ENCODE measurements at places on chromosomes 16 and 17.

DNA sequence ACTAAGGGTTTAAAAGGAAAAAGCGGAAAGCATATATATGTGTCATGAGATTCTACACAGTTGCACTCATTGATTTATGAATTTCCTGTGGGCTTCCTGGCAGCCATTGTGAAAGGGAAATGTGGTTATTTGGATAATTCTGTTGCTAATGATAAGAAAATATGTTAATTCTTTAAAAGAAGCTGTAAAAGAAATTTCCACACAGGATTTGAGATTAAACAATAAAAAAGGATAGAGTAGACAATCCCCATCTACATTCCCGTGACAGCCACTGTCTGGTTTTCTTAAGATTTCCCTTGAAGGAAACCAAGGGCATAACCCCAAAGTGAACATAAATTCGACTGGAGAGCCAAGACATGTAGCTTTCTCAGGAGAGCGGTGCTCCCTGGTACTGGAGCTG, 397.5 kb downstream of the CPPED1 start:
- peak; percentile 37 for DNase-seq

- DNase-seq = no peak
Observed at GRCh38 chr17:37051833-37052232, 103.1 kb downstream of the AATF start.

DNA sequence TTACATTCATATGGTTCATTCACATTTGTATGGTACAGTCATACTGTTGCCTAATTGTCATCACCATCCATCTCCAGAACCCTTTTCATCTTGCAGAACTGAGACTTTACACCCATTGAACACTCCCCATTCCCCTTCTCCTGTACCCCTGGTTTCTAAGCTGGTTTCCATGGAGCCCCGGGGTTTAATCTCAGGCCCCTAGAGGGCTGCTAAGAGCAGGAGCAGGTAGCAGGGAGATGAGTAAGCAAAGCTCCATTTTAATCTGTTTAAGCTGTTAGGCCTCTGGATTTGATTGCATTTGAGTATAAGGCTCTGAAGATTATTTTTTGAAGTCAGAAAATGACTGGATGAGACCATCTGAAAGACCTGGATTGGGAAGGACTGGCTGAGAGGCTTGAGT, 68.5 kb upstream of the RPL38 start:
- DNase-seq = no peak

DNA sequence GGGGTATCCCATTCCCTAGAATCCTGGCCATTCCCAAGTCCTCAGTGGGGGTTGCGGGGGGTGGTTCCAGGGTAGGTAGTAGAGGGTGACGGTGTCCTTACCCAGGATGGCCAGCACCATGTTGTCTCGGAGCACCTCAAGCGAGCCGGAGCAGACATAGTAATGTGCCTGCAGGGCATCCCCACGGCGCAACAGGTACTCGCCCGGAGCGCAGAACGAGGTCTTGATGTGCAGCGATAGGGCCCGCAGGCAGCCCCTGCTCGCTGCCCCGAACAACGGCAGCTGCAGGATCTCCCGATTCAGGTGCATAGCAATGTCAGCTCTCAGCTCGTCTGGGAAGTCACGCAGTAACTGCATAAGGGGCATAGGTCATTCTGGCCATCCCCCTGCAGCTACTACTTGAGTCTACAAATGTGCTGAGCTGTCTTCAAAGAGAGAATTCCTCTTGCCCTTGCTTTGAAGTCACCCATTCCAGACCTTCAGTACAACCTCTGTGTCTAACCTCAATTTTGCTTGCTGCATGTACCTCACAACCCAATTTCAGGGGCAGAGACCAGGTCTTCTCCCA, 11.5 kb upstream of the RAB5C start:
- no peak for DNase-seq

DNA sequence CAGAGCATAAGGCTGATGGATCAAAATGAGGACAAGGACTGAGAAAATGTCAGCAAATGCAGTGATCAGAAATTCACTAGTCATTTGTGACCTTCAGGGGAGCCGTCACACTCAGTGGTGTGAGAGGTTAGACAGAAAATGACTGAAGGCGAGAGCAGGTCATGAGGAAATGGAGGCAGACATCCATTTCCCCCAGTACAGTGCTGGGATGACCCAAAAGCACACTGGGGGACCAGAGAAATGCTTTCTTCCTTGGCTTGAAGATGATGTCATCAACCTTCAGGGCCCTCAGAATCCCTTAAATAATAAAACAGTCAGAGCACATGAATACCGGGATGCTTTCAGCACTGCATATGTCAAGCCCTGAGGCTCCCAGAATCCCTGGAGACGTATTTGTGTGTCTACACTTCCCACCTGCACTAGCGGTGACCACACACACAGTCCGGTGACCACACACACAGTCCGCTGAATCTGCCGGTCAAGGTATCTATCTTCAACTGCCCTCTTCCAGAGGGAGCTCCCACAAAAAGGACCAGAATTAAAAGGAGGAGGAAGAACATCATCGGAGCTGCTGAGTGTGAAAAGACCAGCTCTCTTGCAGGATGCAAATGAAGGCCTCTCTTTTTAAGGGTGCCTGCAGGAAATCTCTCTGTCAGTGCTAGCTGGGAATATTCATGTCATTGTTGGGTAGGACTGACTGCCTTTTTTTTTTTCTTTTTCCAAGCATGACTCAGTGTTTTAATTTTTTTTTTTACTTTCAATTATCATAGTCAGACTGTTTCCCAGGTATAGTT, 8.2 kb downstream of the UBE2O start:
- DNase-seq = peak; percentile 28

GRCh38 chr17:30381340-30381659, 2.6 kb downstream of the CPD start:
- no peak for DNase-seq

- DNase-seq = no peak
Observed at GRCh38 chr16:51382211-51382610, 231.1 kb upstream of the SALL1 start.

- peak; percentile 70 for DNase-seq
Observed at GRCh38 chr16:57422026-57422944, 17.7 kb downstream of the CCL17 start.

- DNase-seq = no peak
Observed at GRCh38 chr17:71726341-71726740, 394.5 kb upstream of the SOX9 start.

- DNase-seq = no peak
Observed at GRCh38 chr17:61442878-61443474, 9.2 kb upstream of the TBX4 start.

DNA sequence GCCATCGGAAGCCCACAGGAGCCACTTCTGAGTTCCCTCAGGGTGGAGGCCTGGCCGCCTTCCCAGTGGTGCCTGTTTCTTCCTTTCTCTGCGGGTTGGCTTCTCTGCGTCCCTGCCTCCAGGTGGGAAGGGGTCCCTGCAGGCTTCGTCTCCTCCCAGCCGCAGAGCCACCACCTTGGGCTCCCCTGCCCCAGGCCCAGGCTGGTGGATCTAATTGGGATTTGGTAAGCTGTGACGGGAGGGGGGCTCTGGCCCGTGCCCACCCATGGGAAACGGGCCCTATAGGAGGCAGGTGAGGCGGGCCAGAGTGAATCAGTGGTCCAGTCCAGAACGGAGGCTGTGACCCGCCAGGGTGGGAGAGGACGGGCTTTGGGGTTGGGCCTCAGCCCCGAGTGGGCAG, 32.1 kb downstream of the JPH3 start:
- DNase-seq = no peak

DNA sequence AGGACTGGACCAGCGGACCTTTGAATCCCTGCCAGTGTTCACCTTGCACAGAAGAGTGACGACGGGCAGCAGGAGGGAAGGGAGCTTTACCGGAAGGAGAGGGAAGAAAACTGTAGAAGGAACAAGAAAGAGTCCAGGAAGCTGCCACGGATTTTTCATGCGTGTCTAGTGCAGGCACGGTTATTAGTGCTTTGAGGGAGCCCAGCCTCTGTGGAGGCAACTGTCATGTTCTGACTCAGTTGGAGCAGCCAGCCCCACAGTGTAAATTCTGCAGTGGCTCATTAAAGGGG, 6.5 kb upstream of the HOXB13 start:
- DNase-seq = no peak

- no peak for DNase-seq
Observed at GRCh38 chr17:60391471-60392041, 377 bp downstream of the USP32 start.

DNA sequence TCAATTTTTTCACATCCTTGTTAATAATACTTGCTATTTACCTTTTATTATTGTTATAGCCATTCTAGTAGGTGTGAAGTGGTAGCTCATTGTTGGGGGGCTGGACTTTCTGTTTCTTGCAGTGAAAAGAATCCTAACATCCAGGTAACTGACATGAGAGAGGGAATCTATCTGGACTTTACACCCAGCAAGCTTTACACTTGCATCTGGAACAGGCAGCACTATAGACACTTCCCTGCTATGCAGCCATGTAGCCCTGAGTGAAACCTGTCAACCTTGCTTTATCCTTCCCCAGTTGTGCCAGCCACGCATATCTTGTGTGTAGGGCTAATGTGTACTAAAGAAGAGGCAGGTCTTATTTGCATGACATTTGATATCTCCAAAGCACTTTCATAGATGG, 16.9 kb upstream of the ABCC12 start:
- DNase-seq = no peak

DNA sequence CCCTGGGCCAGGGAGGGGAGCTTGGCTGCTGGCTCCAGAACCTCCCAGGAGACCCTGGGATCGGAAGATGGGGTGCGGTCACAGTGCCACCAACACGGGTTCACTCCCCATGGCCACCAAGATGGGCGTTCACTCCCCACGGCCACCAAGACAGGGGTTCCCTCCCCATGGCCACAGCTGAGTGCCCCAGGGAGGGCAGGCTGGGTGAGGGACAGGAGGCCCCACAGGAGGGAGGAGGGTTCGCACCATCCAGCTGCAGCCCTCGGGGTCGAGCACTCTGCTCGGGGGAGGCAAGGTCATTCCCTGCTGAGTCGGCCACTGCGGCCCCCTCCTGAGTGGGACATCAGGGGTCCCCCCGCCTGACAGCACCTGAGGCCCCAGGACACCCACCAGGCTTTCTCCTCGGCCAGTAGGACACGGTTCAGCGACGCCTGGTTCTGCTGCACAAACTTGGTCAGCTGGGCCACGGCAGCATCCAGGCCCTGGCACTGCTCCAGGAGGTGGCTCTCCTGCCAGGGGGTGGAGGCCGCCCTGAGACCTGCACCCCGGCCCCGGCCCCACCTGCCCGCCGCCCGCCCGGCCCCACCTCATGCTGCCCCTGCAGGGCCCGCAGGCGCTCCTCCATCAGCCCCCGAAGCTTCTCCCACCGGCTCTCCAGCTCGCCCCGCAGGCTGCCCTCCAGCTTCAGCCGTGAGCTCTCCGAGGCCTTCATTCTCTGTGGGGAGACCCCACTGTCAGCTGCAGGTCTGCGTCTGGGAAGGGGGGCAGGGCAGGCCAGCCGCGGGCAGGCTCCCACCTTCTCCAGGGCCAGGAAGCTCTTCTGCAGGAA, 5.9 kb downstream of the CCDC154 start:
- no peak for DNase-seq

- DNase-seq = no peak
Observed at GRCh38 chr16:75460446-75460845, 4.0 kb downstream of the TMEM170A start.

GRCh38 chr17:81096741-81097133, 61.8 kb downstream of the BAIAP2 start:
- no peak for DNase-seq

- no peak for DNase-seq
Observed at GRCh38 chr17:39899215-39899614, 19.2 kb downstream of the GSDMB start.

- no peak for DNase-seq
Observed at GRCh38 chr17:71437166-71437565, 683.7 kb upstream of the SOX9 start.

DNA sequence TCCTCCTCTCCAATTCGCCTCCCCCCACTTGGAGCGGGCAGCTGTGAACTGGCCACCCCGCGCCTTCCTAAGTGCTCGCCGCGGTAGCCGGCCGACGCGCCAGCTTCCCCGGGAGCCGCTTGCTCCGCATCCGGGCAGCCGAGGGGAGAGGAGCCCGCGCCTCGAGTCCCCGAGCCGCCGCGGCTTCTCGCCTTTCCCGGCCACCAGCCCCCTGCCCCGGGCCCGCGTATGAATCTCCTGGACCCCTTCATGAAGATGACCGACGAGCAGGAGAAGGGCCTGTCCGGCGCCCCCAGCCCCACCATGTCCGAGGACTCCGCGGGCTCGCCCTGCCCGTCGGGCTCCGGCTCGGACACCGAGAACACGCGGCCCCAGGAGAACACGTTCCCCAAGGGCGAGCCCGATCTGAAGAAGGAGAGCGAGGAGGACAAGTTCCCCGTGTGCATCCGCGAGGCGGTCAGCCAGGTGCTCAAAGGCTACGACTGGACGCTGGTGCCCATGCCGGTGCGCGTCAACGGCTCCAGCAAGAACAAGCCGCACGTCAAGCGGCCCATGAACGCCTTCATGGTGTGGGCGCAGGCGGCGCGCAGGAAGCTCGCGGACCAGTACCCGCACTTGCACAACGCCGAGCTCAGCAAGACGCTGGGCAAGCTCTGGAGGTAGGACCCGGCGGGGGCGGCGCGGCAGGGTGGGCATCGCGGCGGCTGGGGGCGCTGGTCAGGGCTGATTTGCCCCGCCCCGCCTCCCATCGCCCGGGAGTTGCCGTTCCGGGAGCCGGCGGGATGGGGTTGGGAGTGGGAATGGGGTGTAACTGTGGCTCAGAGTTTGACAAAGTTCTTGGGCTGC, 567 bp downstream of the SOX9 start:
- DNase-seq = no peak

Measured in dermis microvascular lymphatic vessel endothelial cell (primary cell).